ENCODE measurements at places on chromosomes 6 and 20.

DNA sequence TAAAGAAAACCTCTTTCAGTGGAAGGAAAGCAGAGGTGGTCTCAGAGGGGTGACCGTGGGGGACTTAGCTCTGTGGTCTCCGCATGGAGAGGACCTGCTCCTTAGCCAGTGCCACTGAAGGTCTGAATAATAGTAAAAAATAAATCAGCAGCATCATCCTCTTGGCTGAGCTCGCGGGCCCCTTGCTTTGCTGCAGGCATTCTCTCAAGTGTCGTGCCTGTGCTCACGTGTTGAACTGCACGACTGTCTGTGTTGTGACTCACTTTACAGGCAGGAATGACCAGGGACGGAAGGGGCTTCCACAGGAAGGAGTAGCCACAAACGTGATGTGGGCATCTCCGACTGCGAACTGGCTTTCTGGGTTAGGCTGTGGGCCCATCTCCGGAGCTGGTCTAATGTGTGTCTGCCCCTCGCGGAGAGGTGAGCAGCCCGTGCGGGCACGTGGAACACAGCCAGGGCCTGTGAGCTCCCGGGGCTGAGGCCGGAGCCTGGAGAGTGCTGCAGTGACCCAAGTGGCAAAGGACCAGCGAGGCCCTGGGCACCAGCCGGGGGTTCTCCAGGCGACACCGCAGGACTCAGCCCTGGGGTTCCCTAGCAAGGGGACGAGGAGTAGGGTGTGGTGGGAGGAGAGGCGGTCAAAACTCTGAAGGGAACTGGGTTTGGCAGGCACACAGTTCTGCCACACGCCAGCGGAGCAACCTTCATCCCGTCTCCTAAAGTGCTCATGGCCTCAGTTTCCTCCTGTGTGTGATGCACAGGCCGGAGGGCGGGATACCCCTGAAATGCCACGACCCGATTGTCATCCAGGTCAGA, 89.2 kb downstream of the RAMACL start:
- no peak for DNase-seq

DNA sequence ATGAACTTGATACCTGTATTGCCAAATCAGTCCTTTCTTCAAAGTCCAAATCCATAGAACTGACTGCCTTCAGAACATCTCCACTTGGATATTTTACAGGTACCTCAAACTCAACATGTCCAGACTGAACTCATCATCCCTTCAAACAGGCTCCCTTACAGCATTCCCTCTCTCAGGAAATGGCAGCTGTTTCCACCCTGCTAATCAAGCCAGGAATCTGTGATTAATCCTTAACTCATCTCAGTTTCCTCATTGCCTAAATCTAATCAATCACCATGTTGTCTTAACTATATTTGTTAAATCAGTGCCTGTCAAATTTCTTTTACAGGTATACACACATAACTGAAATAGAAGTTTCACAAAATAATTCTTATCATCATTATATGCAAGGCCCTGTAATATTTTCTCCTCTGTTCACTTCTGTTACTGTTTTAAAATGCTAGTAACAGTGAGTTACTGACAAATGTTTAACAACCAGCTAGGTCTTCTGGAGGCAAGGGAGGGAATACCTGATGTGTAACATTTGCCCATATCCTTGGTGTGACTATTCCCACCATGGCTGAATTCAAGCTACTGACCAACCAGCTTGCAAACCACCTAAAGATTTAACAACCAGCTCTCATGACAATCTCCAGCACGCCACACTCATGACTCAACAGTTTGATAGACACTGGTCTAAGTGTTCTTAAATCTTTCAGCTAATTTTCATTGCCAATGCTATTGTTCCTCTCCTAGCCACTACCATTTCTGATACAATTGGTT, 124.9 kb downstream of the ADAT2 start:
- no peak for DNase-seq

GRCh38 chr6:73747289-73747688, 51.3 kb downstream of the CD109 start:
- DNase-seq, result no peak

DNA sequence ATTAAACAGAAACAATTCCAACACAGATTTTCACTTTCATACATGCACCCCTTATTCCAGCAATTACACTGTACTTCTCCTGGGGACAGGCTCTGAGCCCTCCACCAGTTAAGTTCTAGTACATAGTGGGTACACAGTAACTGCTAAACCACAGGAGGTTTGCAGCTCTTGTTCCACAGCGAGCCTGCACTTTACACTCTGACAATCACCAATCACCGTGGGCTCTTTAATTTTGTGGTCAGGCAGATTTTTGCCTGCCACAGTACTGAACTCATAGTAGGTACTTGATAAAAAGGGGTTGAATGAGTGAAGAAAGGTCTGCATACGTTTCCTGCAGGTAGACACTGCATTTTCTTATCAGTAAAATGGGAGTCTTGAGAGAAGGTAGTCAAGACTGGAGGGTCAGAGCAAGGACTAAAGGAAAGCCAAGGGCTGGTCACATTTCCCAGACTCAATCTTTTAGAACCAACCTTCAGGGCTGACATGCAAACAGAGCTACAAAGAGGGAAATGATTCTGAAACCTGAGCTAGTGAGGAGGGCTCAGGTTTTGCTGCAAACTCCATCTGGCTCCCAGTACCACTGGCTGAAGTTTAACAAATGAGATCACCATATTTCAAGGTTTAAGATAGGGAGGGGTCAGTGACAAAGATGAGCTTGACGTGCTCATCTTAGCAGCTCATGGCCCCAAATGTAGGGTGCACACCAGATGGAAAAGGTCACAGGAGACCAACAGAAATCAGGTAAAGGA, 404.6 kb downstream of the BTBD9 start:
- DNase-seq, result no peak

- no peak for DNase-seq
Measured at GRCh38 chr6:28003661-28004060, 46.6 kb downstream of the OR2B6 start.

GRCh38 chr20:48904566-48905296, 16.8 kb upstream of the ARFGEF2 start:
- peak; percentile 37 for DNase-seq

DNA sequence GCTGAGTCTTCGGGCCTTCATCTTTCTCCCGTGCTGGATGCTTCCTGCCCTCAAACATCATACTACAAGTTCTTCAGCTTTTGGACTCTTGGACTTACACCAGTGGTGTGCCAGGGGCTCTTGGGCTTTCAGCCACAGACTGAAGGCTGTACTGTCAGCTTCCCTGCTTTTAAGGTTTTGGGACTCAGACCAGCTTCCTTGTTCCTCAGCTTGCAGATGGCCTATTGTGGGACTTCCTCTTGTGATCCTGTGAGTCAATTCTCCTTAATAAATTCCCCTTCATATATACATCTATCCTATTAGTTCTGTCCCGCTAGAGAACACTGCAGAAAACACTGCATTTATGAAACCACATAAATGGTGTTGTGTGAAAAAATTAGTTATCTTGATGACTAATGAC, 13.9 kb upstream of the BCLAF1 start:
- DNase-seq, result no peak

- DNase-seq, result no peak
Measured at GRCh38 chr20:22703843-22704242, 119.5 kb upstream of the FOXA2 start.

GRCh38 chr6:13273202-13273930, 55.0 kb downstream of the TBC1D7 start:
- DNase-seq, result no peak

GRCh38 chr6:42783177-42783875, 1.5 kb downstream of the BICRAL start:
- peak; percentile 77 for DNase-seq

GRCh38 chr6:24909241-24910216, 26.2 kb downstream of the RIPOR2 start:
- DNase-seq, result no peak

- no peak for DNase-seq
Measured at GRCh38 chr20:63692436-63693082, 3.9 kb upstream of the TNFRSF6B start.

- DNase-seq, result no peak
Measured at GRCh38 chr6:35371494-35372262, 29.3 kb downstream of the PPARD start.

DNA sequence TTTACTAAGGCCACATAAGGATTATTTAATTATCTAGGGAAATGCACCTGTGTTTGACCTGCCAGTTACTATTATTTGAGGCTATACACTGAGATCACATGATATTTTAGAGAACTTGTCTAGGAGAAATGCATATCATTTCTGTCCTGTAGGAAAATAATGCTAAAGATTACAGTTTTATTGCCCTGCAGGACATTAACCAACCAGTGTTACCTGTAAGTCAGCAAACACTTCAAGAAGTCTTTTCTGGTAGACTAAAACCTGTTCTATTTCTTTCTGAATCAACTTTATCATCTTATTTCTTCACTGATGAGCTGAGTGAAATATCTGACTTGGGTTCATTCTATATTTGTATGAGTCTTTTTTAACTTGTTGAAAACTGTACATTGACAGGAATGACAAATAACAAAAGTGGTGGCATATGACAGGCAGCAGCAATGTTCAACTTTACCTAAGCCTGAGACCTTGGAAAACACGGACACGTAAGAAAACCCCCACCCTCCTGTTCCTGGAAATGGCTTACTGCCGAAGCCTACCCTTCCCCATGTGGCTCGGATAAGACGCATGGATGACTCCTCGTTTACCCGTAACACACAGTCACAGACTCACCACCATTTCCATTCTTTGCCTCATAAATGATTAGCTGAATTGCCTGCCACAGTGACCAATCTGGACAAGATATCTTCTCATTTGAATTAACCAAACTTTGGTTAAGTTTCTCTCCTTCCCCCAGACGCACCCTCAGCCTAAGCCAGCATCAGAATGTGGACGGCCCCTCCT, 118.0 kb upstream of the CD93 start:
- no peak for DNase-seq

- DNase-seq, result no peak
Measured at GRCh38 chr20:9993137-9993536, 41.6 kb upstream of the ANKEF1 start.

DNA sequence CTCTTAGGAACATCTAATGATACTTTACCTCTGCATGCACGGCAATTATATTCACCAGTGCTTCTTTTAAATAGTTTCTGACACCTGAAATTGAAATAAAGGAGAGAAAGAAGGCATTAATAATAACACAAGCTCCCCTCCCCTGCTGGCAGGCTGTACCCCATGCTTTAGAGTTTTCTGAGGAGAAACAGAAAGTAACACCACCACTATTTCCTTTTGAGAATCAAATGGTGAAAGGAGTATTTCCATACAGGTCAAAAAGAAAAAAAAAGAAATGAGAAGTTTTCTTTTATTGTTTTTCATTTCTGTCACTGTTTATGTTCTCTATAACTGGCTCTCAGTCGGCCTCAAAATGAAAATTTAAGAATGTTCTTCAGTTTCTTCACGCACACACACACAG, 108.1 kb downstream of the IRF4 start:
- no peak for DNase-seq

GRCh38 chr6:4676016-4676415, 100.2 kb upstream of the CDYL start:
- DNase-seq, result no peak

DNA sequence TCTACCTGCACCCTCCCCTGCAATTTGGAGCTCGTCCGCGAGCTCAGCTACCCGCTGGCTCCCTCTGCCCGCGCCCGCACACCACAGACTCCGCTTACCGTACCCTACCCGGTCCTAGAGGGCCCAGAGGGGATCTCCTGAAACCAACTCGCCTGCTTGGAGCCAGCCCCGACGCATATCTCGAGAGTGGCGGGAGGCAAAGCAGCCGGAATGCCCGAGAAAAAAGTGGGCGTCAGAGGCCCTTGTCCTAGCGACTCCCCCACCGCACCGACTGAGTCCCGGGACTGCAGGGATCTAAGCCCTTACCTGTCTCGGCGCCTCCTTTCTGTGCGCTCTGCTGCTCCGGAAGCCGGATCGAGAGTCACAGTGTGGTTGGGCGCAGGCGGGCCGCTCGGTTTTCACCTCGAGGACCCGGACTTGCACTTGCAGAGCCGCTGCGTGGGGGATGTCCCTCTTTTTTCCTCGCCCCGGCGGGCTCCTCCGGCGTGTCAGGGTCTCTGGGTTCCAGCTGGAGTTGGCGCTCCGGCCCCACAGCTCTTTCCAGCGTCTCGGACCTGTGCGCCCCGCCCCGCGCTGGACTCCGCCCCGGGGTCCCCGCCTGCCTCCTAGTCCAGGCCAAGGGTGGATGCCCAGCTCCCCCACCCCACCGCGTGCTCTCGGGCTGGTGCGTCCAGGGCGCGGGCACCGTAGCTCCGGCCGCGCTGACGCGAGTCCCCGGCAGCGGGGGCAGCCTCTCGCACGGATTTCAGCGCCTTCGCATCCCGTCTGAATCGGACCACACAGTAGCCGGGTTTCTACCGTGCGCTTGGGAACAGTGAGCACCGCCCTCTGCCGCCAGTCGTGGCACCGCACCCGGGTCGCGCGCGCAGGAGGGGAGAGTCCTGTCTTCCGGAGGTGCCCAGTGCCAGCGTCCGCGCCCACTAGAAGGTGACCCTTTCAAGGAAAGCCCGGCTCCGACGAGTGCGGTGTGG, at the start of gene PROKR2:
Gene PROKR2, minus strand, starts transcription at position 767 of the 971 bp plus-strand sequence. CDS start 2,585 bp downstream, outside the sequence.
- DNase-seq, result no peak

GRCh38 chr6:142926494-142927270, 18.3 kb downstream of the HIVEP2 start:
- peak; percentile 56 for DNase-seq

DNA sequence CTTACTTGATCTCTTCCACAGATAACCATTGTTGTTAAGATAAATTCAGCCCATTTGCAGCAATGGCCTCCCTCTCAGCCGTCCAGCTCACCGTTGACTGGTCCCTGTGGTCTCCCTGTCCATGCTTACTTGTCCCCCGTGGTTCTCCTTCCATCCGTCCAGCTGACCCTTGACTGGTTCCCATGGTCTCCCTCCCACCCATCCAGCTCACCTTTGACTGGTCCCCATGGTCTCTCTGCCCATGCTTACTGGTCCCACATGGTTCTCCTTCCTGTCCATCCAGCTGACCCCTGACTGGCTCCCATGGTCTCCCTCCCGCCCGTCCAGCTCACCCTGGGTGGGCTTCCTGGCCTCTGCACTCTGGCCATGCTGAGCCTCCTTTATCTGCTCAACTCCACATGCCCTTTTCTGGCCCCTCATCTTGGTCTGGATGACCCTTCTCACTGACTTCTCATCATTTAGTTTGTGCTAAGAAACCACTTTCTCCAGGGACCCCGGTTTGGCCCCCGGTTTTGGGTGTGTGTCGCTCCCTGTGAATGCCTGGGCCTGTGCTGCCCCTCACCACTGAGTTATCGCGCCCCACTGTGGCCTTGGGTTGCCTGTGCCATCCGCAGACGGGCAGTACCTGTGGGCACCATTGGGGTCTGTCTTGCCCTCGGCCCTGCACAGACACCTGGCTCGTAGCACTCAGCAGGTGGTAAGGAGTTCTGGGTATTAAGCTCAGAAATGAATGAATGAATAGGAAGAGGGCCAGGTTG, 146.4 kb downstream of the ERMARD start:
- DNase-seq, result no peak

DNA sequence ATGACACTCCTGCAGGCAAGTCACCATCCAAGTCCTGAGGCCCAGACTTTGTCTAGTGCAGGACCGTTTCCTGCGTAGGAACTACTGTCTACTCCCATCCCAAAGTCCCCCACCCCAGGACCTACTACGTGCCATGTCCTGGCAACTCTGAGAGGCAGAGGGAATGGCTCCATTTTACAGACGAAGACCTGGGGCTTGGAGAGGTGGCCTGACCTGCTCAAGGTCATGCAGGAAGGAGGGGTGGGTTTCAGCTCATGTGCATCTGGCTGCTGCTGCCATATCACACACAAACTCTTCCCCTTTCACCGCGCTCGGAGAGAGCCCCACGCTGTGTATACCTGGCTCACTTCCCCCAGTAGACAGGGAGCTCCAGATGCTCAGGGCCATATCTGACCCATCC, 1.2 kb upstream of the NOL4L start:
- DNase-seq, result no peak
